T-helper 22 cell (primary cell): ENCODE measurements at places on chromosomes 6 and 20.
A peak's percentile ranks its signal among the peaks of the same experiment; 100 is the strongest.

DNA sequence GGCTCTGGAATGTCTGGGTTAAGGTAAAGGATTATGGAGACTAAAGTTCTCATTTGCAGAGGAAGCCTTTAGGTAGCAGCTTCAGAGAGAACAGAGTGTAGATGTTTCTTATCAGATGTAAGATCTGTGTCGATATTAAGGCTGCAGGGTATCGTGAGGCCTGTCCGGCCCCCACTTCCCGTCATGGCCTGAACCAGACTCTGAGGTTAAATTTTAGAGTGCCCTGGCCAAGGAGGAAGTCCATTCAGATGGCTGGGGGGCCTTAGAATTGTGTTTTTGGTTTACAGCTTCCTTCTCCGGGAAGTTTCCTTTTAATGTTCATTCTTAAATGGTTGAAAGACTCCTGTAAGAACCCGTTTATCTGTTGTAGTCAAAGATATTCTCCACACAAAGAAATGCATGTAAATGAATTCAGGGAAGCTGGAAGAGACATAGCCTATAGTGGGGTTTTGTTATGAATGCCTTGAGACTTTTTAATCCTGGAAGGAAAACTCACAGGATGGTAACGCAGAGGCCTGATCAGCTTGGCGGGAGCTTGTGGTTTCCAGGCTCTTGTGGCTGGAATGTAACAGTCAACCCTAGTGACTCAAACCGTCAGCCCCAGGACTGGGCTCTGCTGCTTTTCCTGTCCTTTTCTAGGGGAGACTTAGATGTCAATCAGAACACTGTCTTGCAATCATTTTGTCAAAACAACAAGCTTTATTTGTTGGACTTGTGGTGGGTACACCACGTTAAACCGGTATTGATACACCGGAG, 34.7 kb downstream of the KIF25 start:
- DNase-seq: no peak

- no peak for DNase-seq
These were observed 15.9 kb upstream of the TBC1D20 start for GRCh38 chr20:478010-478948.

- DNase-seq: no peak
These were observed 137.2 kb downstream of the DLL1 start for GRCh38 chr6:170153436-170154319.

DNA sequence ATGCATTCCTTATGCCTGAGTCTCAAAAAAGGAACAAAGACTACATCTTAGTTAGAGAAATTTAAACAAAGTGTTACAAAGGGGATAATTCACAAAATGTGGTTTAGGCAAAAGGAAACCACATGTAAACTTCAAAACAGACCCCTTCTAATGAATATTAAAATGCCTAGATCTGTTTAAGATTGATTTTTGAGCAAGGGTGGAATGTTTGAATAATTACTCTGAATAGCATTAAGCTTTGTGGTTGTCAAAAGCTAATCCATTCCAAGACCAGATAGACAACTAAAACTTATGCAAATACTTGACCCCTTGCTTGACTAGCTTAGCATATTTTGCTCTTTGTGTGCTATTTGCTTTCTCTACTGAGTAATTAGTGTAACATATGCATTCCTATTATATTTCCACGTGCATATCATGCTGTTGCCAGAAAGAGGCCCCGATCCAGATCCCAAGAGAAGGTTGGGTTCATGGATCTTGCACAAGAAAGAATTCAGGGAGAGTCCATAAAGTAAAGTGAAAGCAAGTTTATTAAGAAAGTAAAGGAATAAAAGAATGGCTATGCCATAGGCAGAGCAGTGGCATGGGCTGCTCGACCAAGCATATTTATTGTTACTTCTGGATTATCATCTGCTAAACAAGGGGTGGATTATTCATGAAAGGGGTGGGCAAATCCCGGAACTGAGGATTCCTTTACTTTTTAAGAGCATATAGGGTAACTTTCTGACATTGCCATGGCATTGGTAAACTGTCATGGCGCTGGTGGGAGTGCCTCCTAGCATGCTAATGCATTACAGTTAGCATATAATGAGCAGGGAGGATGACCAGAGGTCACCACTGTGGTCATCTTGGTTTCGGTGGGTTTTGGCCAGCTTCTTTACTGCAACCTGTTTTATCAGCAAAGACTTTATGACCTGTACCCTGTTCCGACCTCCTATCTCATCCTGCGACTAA, 1193.4 kb upstream of the EYS start:
- DNase-seq: no peak

GRCh38 chr20:50920997-50921396, 10.2 kb downstream of the ADNP start:
- DNase-seq: no peak

DNA sequence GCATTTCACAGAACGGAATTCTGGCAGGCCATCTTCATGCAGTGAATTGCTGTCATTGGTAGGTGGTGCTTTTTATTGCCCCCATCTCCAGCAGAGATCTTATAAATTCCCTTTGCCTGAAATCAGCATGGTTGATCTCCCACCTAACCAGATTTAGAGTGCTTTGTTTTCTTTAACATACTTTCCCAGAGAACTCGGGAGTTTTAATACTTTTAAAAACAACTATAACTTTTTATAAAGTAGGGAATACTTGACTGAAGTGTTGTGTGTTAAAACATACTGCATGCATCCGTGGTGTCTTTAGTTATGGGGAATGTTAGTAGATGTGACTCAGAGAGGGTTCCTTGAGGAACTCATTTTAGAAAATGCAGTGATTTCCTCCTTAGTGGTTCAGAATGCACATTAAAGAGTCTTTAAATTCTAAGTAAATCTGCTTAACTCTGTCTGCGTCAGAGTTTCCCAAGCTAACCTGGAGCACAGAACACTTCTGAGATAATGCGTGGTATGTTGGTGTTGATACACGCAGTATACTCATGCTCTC, 54.9 kb downstream of the AKAP12 start:
- no peak for DNase-seq

GRCh38 chr20:48153523-48153922, 368.2 kb upstream of the SULF2 start:
- no peak for DNase-seq

DNA sequence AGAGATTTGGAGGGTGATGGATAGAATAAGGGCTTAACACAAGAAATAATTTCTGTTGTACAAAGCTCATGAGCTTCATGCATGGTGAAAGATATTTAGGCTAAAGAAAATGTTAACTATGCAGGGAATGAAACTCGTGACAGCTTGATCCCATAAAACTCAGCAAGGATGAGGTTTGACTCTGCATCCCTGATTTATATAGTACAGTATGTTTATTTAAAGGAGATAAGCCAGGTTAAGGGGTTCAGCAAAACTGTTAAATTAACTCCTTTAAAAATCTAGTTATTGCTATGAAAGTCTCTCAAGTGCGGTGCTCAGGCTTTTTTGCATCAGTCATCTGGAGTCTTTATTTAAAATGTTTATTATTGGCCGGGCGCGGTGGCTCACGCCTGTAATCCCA, 326.4 kb downstream of the LAMA2 start:
- DNase-seq: no peak

DNA sequence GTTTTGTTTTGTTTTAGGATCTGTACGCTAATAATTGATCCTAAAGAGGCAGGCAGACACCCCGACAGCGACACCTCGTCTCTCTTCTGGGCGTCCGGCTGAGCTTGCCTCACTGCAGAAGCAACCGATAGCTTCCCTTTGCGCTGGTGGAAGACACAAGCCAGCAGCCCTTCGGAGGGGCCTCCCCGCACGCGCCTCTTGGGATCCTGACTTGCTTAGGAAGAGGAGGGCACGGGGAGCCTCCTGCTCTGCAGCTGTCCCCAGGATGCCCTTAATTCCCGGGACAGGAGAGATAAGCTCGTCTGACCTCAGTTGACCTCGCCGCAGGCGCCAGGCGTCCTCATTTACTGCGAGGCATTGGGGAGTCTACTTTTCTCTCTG, 94.0 kb downstream of the CD83 start:
- peak; percentile 2 for DNase-seq

DNA sequence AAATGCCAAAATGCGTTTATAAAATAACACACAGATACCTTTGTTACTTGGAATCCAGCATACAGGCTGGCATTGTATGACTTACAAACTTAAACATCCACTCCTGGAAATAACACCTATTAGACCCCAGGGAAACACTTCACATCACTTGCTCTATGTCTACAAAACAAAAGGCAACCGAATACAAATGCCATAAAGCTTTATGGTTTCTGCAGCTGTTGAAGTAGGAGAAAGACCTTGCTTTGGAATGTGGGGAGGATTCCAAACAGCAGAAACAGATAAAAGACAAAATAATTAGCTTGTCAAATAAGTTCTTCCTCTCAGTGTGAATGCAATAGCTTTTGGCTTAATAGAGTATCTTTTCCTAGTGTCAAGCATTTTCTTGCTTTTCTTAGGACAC, 9.8 kb upstream of the AMD1 start:
- DNase-seq: no peak

GRCh38 chr20:39716796-39717341, 754.7 kb downstream of the DHX35 start:
- DNase-seq: no peak

DNA sequence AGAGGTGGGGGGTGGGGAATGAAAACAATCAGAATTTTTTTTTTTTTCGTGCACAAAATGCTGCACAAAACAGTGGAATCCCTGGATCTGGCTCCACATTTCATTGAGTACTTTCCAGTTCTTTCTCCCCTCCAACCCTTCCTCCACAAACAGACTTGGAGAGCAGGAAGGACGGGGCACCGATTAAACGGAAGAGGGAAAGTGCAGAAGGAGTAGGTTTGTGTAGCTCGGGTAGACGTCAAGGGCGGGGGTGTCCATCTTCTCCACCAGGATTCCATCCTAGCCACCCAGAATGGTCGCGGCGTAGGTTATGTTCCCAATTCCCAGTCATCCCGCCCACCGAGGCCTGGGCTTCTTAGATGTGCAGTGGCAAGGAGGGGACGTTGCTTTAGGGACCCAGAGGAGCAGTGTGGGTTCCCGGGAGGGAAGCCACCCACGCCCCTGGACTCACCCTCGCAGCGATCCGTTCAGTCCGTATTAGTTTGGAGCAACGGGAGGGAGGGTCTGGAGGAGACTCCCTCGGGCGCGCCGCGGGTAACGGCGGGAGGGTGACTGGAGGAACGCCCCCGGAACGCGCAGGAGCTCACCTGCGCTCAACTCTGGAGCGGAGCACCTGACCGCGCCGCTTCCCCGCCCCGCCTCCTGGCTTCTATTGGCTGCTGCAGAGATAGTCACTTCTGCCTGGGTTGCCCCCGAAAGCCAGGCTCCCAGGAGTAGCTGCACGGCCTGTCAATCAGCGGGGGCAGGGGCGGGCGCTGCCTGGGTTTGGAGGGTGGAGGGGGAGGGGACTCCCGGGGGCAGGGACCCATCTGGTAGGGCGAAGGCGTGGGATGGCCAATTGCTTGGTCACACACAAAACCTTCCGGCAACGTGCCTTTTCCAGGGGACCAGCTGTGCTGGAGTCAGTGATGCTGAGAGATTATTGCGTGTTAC, at the start of gene ENPP5:
TSS of gene ENPP5 (minus strand) at position 624 of the 933 bp plus-strand sequence. CDS start 2,718 bp downstream, outside the sequence.
- no peak for DNase-seq

- no peak for DNase-seq
These were observed 431.7 kb upstream of the IRAK1BP1 start for GRCh38 chr6:78435671-78436070.

DNA sequence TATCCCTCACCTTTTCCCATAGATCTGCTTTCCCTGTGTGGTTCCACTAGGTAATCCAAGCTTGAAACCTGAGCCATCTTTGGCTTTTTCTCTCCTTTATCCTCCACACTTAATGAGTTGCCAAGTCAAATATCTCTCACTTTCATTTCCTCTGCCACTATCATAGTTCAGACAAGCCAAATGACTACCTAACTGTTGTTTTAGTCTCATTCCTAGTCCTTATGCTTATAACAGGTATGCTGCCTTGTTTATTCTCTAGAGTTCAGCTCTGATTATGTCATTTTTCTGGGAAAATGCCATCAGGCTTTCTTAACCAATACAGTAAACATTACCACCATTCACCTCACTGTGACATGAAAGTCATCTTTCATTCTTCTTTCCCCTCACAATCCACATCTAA, 6.5 kb downstream of the EFHC1 start:
- no peak for DNase-seq

DNA sequence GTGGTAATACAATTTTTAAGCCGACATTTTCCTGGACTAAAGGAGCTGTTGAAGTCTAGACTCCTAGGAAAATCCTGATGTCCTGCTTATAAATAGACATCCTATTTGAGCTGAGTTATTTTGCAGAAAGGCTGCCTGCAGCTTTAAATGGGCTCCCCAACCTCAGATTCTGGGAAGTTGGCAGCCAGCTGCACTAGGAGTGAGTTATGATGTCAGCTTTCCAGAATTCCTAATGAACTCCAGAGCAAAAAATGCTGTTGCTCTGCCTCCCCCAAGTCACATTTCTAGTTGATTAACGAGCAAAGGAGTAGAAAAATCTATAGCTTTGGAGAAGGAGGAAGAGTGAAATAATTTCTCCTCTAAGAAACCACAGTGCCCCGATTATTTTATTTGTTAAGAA, 346.3 kb upstream of the SULF2 start:
- DNase-seq: no peak

DNA sequence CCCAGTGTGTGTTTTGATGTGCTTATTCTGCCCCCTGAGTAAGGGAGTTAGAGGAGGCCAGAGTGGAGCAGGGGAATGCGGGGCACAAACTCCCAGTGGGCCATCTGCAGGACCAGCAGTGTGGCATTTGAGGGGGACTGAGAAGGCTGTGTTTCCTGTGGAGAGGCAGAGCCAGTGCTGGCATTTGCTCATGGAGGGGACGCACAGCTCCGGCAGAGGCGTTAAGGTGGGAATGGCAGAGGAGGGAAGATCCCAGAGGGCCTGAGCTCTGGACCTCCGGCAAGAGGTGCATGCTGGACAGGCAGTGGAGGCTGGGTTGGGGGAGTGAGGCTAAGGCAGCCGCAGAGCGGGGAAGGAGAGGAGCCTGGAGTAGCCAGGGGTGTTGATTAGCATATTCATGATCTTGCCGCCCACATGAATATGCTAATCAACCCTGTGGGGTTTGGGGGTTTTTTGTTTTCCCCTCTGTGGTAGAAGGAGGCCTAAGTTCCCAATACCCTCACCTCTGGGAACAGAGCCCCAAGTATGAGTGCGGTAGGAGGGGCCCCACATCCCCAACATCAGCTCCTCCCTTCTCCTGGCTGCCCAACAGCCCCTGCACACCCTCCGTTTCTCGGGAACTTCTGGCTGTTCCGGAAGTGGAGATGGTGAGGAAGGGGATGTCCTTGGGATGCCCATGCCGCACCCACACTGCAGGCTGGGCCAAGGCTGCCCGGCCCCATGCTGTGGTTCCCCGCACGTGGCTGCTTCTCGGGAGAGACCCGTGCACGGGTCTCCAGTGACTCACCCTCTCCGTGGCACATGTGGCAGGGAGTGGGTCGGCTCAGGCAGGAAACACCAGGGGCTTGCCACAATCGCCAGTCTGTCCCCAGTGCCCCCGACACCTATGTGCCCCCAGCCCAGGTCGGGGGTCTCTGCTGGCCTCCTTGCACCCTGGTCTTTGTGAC, 33.8 kb downstream of the DLGAP4 start:
- DNase-seq: no peak

- DNase-seq: no peak
These were observed 716.4 kb upstream of the CITED2 start for GRCh38 chr6:140090871-140091270.
